Stimulated activated CD8-positive, alpha-beta memory T cell treated with anti-CD3 and anti-CD28 coated beads, Interleukin-4, amount 100 ng/mL, for 1 hour (primary cell): ENCODE measurements at places on chromosomes 2 and 18.

DNA sequence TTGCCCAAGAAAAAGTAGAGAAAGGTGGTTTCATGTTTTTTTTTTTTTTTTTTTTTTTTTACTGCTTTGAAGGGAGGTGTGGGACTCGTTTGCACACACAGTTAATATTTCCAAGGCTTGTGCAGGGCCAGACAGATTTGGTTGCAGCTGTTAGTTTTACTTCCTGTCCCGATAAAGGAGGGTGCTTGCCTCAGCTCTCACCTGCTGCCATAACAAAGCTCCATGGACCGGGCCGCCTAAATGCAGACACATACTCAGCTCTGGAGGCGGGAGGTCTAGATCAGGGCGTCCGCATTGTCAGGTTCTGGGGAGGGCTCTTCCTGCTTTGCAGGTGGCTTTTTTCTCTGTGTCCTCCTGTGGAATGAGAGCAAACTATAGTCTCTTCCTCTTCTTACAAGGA lies 69.9 kb downstream of the ODC1 start:
- DNase-seq = no peak

DNA sequence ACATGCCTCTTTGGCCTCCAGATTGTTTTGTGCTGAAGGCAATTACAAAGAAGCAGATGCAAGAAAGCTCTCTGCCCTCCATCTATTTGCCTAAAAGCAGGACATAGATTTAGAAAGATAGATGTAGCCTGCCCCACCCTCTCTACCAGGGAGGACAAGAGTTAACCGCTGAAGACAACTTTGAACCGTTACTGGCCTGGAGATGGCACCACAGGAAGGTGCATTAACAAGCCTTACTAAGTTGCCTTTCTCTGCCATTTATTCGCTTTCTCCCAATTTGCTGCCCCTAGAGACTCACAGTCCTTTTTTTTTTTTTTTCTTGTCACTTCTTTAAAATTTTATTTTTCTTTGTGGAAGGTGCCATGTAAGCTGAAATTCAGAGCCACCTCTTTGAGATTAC lies 28.8 kb upstream of the RMDN2 start:
- no peak for DNase-seq

GRCh38 chr18:2009942-2010697 lies 561.2 kb downstream of the METTL4 start:
- DNase-seq = no peak

- DNase-seq = peak; percentile 6
These were observed 891 bp downstream of the CAB39 start for GRCh38 chr2:230713331-230714135.

GRCh38 chr2:66477135-66477842 lies 42.4 kb downstream of the MEIS1 start:
- DNase-seq = no peak
